ENCODE measurements at places on chromosomes 13 and 19.

DNA sequence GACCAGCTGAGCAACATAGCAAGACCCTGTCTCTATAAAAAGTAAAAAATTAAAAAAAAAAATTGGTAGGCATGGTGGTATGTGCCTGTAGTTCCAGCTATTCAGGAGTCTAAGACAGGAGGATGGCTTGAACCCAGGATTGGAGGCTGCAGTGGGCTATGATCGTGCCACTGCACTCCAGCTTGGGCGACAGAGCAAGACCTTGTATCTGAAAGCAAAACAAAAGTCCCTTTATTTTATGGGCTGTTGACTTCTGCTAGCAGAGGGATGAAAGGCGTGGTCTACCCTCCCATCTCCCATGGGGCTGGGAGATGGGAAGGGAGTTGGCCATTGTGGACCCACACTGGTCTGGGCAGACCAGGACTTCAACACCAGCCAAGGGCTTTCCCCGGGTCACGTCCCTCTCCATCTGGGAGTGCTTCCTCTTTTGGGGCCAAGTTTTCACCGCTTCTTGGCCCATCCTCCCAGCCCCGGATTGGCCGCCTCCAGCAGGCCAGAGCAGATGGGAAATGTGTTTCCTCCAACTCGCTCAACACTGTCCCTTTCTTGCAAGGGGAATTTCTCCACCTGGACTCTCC is 2.2 kb upstream of the TNFSF9 start:
- no peak for DNase-seq

DNA sequence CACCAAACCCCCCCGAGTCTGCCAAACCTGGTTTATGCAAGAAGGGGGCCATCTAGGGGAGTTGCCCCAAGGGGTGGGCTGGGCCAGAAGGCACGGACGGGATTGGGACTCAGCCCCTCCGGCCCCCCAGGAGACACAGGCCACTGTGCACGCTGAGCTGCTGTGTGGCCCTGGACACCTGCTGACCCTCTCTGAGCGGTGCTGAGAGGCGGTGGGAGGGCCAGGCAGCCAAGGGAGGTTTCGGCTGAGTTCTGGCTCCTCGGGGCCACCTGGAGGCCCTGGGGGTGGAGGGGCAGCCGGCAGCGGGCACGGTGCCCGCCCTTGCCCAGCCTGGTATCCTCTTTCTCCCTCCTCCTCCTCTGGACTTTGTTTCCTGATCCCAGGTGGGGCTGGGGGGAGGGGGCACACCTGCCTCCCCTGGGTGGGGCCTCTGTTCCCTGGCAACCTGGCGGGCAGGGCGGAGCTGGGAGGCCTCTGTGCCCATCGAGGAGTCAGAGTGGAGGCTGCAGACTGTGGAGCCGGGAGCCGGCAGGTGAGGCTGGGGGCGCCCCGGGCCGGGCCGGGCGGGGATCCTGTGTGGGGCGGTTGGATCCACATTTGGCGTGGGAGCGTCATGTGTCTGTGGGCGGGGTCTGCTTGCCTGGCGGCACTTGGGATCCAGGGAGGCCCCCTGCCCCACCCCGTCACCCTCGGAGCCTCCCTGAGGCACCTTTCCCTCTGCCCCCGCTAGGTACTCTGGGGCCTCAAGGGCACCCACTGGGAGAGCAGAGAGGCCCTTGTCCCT is at the start of gene MISP:
MISP (plus strand) TSS at position 473 of the 784 bp plus-strand sequence. CDS start 5,835 bp downstream, outside the sequence.
- no peak for DNase-seq

GRCh38 chr13:47008318-47008717 is 111.5 kb upstream of the HTR2A start:
- no peak for DNase-seq

- peak; percentile 69 for DNase-seq
Measured at GRCh38 chr19:16338470-16339360, 14.1 kb downstream of the KLF2 start.

GRCh38 chr19:10388957-10389356 is 8.6 kb upstream of the TYK2 start:
- DNase-seq: peak; percentile 35

DNA sequence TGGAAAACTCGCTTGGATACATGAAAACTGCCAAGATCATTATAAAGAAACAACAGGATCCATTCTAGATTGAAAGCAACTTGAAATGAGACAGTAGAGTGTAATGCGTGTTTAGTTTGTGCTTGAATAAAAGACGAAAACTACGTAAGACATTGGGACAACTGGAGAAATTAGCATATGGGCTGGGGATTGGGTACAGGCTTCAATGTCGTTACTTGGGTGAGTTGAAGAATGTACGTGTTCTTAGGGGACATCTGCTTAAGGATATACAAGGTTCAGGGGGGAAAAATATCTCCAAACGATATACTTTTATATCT is 471 bp upstream of the ERVK3-1 start:
- no peak for DNase-seq

All from AG09309 (cell line).